ENCODE measurements at places on chromosomes 6 and 20.

DNA sequence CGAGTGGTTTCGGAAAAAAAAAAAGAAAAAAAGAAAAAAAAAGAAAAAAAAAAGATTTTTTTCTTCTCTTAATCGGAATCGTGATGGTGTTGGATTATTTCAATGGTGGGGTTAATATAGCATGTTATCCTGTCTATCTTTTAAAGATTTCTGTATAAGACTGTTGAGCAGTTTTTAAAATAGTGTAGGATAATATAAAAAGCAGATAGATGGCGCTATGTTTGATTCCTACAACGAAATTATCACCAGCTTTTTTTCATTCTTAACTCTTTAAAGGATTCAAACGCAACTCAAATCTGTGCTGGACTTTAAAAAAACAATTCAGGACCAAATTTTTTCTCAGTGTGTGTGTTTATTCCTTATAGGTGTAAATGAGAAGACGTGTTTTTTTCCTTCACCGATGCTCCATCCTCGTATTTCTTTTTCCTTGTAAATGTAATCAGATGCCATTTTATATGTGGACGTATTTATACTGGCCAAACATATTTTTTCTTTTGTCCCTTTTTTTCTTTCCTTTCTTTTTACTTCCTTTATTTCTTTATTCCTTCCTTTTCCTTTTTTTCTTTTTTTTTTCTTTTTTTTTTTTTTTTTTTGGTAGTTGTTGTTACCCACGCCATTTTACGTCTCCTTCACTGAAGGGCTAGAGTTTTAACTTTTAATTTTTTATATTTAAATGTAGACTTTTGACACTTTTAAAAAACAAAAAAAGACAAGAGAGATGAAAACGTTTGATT, 3.6 kb downstream of the SOX4 start:
- no peak for DNase-seq

DNA sequence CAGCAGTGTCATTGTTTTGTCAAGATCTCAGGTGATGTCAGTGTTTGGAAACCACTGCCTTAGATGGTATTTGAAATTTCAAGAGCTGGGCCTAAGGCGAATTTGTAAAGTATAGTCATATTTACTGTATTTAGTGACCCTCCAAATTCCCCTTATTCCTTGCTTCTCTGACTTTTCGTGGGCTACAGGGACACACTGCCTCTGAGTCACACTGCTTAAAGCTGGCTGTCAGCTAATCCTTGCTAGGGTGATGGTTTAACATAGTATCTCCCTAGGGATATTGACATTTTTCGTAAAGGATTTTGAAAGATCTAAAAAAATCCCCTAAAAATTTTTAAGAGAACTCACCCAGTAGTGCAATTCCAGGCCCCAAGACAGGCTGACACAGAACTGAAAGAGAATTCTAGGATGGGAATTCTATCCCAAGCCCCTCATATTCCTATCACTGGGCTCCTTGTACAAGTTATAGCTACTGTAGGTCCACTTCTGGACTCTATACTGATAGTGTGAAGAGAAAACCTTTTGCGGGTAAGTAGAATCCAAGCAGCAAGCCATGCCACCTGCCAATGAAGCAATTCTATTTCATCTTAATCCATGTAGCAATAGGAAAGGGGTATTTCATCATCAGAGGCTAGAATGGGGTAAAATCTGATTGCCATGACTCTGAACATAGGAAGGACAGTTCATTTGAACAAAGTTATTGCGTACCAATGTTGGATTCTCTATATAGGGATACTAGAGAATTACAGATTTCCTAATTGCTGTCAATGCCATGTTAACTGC, 4.3 kb downstream of the BMP6 start:
- no peak for DNase-seq

DNA sequence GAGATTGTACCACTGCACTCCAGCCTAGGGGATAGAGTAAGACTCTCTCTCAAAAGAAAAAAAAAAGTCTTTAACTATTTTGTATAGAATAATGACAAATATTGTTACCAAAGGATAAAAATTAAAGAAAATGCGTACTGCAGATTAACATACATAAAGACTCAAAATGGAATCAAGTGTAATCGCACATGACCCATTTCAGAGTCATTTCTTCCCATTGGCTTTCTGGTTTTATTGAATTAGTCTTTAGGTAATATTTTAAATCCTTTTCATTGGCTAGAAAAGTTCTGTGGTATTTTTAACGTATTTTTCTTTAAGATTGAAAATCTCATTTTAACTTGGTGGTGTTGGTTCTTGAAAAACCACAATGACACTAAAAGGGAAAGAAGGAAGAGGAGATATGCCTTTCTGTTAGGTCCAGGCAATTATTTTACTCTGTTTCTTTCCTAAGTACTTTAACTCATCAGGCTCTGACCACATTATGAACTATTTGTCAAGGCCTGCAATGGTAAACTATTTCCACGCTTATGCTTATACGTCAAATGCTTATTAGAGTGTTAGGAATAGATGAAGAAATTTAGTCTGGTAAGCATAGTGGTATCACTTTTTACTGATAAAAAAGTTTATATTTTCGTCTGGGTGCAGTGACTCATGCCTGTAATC, 52.3 kb downstream of the PLEKHG1 start:
- no peak for DNase-seq

- no peak for DNase-seq
Measured at GRCh38 chr6:219641-220198, 72.6 kb upstream of the DUSP22 start.

DNA sequence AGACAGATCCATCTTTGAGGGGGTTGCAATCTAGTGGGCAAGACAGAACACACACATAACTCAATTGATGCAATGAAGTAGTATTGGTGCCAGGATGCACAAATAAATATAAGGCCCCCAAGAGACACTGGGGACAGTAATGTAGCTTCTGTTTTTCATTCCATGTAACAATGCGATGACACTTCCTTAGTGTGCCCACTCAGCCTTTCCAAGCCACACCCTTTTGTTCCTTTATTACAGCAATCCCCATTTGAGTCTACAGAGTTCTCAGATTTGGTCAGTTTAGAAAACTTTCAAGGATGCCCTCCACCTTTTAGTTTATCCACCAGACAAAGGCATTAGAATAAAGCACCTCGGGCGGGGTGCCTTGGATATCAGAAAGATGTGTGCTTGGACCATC, 15.5 kb downstream of the TGM3 start:
- DNase-seq: no peak

DNA sequence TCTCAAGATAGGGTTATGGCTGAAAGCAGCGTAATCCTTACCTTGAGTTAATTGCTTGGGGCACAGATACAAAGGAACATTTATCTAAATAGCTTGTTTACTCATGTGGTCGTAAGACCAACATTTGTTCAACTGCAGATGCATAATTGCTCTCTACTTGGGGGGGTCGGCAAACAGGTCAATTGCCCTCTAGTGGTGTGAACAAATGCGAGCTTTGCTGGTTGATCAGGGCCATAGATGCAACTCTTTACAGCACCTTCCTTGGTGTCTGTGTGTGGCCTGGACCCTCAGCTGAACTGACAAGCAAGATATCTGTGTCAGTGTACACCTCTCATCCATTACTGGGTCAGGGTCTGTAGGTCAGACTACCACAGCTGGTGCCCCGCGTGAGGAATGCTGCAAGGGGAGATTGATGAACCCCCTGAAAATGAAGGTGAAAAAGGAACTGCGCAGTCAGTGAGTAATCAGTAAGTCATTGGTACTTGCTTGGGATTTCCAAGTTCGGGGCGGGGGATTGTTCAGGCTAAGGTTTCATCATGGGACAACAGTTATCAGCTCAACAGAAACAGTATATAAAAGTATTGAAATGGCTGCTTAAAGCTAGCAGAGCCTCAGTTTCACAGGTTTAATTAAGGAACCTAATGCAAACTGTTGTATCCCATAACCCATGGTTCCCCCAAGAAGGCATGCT, 24.0 kb downstream of the HLA-DPA1 start:
- no peak for DNase-seq

DNA sequence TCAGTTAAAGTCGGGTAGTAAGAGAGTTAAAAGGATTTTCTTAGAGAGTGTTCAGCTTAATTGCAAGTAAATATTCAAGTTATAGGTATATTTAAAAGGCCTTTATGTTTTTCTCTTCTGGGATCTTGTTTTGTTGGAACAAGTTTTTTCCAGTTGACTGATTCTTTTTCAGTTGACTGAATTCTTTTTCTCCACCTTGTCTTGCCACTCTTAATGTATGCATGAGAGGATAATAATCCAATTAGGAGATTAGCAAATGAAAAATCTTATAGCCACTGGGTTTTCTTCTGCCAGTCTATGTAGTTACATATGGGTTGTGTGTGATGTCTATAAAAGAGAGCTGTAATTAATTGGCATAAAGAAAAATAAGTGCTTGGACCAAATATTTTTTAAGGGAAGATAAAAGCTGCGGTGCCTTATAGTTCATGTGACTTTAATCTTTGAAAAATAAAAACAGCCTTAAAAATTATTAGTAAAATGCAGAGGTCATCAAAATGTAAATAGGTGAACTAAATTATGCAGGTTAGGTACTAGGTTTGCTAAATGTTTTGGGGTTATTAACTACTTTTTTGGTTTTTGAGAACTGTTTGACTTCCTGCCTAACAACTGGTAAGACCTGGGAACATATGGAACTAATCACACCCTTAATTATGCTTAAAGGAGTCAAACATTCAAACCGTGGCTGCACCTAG, 367.2 kb downstream of the HTR1B start:
- DNase-seq: no peak

- DNase-seq: no peak
Measured at GRCh38 chr20:63496596-63497120, 2.2 kb downstream of the EEF1A2 start.

- no peak for DNase-seq
Measured at GRCh38 chr20:51446656-51447055, 95.9 kb downstream of the NFATC2 start.

DNA sequence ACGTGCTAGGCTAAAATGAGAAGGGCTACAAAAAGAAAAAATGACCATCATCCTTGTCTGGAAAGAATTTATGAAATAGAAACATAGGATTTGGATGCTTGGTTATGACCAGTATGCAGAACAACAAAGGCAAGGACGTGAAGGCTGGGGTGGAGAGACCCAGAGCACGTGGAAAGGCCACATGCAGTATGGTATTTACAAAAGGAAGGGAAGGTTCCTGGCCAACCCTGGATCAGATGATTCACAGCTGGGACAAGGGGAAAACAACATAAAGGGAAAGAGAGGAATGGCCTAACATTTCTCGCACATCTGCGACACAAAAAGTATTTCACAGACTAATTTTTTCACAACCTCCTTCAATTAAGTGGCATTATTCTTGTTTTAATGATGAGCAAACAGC, 8.2 kb downstream of the STX7 start:
- no peak for DNase-seq

GRCh38 chr6:7998103-7998725, 66.0 kb downstream of the BLOC1S5 start:
- no peak for DNase-seq

DNA sequence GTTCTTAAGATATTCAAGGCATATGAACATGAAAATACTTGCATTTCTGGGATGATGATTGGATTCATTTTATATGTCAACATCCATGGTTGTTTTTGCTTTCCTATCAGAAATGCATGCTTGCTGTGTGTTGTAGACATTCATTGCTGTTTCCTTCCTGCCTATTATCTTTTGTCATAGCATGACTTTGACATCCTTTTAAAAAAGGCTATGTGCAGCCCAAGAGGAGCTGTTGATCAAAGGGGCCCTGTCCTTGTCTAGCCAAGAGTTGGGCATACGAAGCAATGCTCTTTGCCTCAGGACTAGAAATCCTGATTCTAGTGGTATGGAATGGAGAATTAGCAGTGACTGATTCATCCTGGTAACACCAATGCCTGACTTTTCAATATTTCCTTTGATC, 143.1 kb downstream of the RNF144B start:
- DNase-seq: no peak

DNA sequence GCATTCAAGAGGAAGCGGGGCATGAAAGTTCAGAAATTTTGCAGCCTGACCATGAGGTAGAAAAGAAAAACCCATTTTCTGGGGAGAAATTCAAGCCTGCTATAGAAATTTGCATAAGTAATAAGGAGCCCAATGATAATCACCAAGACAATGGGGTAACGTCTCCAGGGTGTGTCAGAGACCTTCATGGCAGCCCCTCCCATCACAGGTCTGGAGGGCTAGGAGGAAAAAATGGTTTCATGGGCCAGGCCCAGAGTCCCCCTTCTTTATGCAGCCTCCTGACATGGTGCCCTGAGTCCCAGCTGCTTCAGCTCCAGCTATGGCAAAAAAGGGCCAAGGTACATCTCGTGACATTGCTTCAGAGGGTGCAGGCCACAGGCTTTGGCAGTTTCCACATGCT, 618.5 kb downstream of the EYS start:
- DNase-seq: no peak

DNA sequence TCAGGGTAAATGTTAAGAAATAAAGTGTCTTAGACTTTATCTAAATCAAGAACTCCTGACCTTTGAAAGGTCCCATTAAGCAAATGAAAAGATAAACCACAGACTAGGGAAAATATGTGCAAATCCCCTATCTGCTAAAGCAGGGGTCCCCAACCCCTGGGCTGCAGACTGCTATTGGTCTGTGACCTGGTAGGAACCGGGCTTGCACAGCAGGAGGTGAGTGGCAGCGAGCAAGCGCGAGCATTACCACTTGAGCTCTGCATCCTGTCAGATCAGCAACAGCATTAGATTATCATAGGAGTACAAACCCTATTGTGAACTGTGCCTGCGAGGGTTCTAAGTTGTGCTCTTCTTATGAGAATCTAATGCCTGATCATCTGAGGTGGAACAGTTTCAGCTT, 42.4 kb downstream of the LCA5 start:
- DNase-seq: no peak

DNA sequence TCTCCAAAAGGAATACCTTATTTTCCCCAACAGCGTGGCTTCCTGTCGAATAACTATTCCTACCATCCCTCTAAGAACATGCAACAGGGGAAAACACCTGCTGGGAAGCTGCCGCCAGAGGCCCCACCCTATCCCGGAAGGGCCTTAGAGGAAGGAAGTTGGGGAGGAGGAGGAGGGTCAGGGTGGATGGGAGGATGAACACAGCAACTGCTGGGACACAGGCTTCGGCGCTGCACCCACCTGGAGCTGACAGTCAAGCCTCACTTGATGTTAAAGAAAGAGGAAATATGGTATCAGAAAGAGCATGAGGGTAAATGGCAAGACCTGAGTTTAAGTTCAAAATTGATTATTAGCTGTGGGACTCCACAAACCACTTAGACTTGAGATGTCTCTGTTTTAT, 36.5 kb upstream of the RPS6KA2 start:
- DNase-seq: no peak

DNA sequence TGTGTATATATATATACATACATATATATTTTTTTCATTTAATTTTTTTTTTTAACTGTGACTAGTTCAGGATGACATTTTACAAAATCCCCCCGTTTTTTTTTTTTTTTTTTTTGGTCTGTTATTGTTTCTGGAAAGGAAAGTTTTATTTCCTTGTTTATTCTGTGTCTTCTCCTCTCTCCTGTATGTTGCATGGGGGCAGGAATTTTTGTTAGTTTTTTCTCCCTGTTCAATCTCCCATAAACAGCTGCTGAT, 32.4 kb upstream of the TXLNB start:
- DNase-seq: no peak

DNA sequence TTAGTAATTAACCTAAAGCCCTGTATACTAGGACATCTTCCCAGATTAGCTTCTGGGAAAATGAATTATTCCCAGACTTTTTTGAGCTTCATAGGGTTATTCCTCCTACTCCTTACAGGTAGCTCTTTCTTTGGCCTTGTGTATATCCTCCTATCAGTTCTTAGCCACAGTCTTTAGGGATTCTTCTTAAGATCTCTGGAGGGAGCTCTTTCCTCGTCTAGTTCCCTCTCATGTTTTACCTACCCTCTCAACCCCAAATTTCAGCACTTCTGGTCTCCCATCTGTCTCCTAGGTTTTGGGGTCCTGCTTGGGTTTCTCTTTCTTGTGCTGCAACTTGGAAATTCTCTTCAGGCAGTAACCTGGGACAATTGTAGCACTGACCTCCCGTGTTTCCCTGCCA, 46.4 kb upstream of the SLC35B3 start:
- no peak for DNase-seq
